Activated CD4-positive, CD25-positive, alpha-beta regulatory T cell treated with anti-CD3 and anti-CD28 coated beads, Interleukin-2, amount 50 U/mL, for 16 hours (primary cell): ENCODE measurements at places on chromosomes 6 and 20.

DNA sequence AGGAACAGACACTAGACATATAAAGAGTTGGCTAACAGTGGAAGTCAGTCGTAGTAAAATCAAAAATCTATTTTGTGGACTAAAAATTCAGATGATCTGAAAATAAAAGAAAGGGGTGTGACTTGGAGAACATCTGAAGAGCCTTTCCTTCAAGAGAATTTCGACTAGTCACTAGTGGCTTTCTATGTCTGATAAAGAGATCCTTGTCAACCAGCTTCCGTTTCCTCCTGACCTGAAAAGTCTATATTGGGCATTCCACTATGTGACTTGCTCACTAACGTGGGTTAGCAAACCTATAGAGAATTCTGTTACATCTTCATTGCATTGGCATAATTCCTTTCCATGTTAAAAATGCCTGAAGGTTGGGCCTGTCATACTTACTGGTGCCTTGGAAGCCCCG is 25.9 kb downstream of the TRAF3IP2 start:
- DNase-seq = no peak

GRCh38 chr20:10718661-10719060 is 44.9 kb upstream of the JAG1 start:
- DNase-seq = no peak

- DNase-seq = no peak
These were observed 28.1 kb downstream of the LY86 start for GRCh38 chr6:6616656-6617055.

- no peak for DNase-seq
These were observed 169.8 kb downstream of the KLHL32 start for GRCh38 chr6:97094376-97094775.

- DNase-seq = no peak
These were observed 46.4 kb upstream of the SLC35B3 start for GRCh38 chr6:8481727-8482126.

- DNase-seq = no peak
These were observed 12.8 kb upstream of the SDCBP2 start for GRCh38 chr20:1341561-1342265.

DNA sequence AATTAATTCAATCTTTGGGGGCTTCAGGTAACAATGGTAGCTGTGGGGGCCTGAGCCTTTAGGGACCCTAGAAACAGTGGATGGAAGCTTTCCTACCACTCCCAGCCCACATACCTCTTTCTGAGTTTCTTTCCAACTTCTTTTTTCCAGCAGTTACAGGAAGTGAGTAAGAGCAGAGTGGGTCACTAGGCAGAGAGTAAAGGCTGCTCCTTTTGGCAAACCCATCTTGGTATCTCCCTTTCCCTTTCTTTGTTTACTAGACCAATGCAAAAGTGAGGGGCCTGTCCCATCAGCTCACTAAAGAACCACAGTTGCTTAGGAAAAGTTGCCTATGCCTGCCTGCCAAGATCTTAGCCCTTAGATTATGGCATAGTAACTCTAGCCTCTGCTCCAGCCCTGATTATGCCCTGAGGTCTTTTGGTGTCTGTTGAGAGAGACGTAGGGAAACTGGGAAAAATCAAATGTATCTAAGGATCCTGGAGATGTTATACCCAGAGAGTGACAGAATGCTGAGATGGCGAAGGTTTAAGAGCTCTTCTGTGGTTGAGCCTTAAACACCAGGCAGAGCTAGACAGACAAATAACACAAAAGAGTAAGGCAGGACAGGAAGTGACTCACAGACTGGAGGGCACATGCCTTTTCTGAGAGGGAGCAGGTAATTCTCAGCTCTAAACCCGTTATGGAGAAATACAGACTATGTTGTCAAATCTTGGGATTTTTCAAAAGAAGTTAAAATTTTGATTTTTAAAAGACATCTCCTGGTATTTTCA is 31.3 kb downstream of the TRMT6 start:
- DNase-seq = no peak

- DNase-seq = no peak
These were observed 203.6 kb downstream of the ERMARD start for GRCh38 chr6:169954977-169955376.

DNA sequence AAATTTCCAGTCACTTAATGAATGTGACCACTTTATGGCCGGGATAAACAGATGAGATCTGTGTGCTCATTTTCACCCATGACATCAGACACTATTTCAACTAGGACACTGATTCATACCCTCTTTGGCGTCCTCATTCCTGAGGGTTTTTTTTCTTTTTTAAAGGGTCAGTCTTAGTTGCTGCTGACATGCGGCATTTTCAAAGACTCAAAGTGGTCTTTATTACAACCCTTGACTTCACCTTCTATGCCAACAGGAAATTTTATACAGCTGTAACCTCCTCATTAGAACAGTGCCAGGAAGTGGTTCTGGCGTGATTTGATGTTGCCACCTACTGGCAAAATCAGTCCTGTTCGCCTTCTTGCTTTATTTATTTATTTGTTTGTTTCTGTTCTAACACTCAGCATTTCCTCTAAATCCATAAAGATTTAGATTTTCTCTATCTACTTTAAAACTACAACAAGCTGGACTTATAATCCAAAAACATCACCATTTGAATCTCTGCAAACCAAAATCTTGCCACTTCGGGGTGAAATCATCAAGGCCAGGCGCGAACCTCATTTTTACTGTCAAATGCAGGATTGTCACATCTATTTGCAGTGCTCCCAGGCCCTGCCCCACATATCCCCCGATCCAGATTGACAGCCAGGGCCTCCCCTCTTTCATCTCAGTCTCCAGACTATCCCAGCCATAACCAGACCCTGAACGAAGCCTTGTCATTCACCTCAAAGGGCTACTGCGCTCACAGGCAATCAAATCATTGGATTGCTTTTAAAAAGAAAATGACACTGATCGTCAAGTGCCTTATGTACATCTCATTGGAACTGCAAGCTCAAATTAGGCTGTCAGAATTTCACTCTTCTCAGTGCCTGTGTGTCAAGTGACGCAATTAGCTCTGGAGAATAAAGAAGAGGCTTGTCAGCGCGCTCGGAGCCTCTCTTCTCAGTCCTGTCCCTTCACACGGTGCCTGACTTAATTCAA is 77.5 kb downstream of the C6orf118 start:
- DNase-seq = no peak

- no peak for DNase-seq
These were observed 888 bp downstream of the DYNLRB1 start for GRCh38 chr20:34517114-34517505.

- no peak for DNase-seq
These were observed 167.3 kb downstream of the CDH26 start for GRCh38 chr20:60125513-60125912.

DNA sequence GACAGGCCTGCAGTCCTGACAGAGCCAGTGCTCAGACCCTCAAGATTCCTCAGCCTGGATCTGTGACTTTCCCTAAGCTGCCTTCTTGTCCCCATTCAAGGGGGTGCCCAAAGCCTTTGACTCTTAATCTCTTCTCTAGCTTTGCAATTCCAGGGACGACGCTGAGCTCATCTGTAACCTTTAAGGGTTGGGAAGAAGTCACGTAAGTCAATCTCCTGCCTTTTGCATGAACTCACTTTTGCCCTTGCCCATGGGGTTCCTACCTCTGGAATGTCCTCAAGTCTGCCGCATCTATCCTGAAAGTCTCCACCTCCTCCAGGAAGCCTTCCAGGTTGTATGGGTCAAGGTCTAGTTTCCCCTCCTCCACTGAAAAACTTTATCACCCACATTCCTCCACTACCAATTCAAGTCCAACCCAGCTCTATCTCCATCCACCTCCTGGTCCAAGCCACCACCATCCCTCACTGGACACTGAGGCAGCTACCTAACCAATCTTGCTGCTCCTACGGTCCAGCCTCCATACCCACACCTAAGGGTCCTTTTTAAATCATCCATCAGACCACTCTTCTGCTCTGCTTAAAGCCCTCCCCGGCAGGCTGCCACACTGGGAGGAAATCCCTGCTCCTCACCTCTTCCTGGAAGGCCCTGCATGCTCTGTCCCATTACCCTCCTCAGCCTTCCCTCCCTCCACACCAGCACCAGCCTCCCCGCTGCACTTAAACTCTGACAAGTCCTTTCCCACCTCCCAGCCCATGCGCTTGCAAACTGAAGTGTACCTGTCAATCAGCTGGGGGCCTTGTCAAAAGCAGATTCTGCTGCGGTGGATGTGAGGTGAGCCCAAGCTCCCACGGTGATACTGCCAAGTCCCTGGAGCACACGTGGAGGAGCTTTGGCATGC is 29.7 kb downstream of the PREX1 start:
- no peak for DNase-seq

DNA sequence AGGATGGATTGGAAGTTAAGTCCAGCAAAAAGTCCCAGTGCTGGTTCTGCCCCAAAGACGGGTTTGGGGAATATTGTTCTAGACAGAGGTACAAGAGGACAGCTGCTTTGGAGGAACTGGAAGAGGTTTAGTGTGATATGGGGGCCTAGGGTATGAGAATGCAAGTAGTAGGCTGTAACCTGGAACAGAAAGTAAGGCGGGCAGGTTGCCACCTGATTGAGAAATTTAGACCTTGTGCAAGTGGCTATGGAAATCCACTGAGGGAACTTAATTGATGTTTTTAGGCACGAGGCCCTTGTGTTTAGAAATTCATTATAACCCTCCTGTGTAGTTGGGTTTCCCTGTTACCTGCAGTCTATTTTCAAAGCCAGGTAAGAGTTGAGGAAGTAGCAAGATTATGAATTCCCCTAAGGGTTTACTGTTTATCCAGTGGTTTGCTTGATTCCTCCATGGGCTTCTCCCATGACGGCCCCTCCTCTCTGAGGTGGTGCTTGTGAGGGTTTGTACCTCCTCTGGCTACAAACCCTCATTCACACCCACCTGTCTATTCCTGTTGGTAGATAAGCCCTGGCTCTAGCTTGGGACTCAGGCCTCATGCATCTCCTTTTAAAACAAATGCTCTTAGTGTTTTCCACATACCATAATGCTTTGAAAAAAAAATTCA is 42.0 kb upstream of the BCAS1 start:
- DNase-seq = no peak
